ENCODE measurements at places on chromosomes 13 and 19.
A peak's percentile ranks its signal among the peaks of the same experiment; 100 is the strongest.

DNA sequence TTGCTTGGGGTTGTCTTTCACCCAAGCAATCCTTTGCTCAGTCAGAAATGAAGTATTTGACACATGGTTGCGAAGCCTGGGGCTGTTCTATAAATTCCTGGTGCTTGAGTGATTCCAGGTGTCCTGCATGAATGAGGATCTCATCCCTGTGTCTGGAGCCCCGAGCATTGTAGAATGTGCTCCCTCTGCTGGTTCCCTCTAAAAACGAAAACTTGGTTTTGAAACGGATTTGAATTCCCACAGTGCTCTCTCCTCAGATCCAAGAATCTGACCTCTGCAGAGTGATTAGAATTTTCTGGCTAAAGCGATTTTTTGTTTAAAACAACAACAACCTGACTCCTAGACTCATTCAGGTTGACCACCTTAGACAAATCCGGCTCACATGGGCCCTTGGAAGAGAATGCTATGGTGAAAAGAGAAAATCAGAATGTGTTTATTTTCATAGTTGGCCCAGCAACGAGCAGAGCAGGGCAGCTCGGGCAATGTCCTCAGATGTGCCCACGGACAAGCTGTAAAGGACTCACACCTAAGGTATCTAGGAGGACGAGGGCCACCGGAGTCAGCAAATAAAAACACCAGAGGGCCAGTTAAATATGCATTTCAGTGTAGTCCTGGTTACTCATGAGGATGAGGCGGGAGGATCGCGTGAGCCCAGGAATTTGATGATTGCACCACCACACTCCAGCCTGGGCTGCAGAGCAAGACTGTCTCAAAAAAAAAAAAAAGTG is 8.7 kb upstream of the ATP12A start:
- no peak for DNase-seq

DNA sequence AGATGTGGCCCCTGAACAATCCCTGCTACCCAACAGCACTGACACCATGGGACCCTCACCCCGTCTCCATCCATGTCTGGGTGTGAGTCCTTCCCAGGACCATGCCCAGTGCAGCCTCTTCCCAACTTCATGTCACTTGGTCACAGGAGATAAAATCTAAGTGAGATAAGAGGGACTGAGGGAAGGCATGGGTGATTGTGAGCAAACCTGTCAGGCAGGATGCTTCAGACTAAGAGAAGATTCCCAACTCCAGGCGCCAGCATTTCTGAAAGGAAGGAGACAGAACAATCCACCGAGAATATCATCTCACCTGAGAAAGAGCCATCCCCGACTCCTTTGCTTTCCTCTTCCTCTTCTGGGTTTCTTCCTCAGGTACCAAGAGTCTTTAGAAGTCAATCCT is 7.5 kb downstream of the ZNF320 start:
- DNase-seq = no peak

DNA sequence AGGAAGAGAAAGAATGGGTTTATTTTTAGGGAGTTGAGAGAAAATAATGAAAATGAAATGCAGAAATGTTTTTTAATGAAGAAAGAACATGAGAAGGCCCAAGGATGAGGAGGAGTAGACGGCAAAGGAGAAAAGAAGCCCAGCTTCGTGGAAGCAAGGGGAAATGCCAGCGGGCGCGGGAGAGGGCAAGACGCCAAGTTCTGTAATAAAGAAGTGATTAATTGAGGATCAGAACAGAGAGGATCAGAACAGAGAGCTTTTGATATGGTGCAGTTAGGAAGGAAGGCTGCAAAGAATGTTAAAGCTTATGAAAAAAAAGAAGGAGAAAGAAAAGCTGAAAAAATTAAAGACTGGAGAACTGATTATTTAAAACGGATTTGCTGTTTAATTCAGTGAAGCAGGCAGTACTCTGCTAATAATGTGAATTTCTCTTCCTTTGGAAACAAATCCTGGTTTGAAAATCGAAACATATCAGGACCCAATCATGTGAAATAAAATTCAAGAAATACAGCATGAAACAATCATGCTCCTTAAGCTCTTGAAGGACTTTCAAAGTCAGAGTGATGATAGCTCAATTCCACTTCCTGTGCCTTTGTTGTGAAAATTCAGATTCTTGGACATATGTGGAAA is 99.3 kb upstream of the SOX1 start:
- no peak for DNase-seq

GRCh38 chr13:99367663-99368448 is 60.7 kb upstream of the GPR183 start:
- no peak for DNase-seq

DNA sequence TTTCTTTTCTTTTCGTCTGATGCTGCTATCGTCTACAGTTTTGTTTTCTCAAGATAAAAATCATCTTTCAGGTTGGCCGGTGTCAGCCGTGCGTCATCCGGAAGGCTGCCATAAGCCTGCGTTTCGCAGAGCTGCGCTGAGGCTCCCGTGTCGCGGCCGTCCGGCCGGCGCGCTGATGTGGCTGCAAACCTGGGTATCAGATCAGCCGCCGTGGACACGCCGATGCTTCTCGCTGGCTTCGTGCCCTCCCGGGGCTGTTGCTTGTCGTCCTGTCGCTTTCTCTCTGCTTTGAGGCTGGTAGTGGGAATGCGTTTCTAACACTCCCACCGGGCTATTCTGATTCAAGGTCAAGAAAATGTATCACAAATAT is 45.9 kb upstream of the TFDP1 start:
- DNase-seq = no peak

DNA sequence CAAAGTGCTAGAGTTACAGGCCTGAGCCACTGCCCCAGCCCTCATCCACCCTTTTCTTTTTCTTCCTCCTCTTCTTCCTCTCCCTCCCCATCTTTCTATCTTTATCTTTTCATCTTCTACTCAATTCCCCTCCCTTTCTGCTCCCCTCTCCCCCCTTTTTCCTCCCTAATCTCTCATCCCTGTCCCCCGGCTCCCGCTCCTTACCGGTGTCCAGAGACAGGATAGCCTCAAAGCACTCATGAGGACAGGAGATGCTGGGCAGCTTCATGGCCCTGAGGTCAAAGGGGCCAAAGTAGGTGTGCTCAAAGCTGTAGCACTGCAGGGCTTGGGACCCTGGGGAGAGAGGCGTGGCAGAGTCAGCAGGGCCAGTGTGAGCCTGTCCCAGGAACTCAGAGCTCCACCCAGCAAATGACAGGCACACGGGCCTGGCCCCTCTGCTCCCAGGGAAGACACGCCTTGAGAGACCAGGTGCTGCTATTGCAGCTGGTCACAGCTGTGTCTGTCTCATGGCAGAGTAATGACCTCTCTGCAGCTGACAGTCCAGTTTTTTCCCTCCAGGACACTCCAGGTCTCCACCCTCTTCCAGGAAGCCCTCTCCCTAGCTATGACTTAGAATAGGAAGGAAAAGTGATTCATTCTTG is 2.6 kb downstream of the LYPD5 start:
- DNase-seq = no peak

DNA sequence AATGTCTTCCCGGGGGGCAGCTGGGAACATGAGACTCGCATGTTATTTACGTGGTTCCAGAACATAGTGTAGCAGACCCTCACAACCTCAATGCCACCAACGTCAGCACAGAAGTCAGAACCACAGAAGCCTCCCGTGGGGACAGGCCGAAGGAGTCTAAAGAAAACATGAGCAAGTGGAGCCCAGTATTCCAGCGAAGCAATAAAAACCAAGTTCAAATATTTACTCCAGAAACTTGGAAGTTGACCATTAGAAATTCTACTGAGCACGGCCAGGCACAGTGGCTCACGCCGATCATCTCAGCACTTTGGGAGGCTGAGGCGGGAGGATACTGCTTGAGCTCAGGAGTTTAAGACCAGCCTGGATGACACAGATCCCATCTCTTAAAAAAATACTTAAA is 17.9 kb upstream of the ATP8B3 start:
- DNase-seq = no peak

- DNase-seq = no peak
Observed at GRCh38 chr13:112509190-112509589, 78.8 kb downstream of the TUBGCP3 start.

GRCh38 chr19:2942928-2943640 is 1.7 kb downstream of the ZNF77 start:
- no peak for DNase-seq

DNA sequence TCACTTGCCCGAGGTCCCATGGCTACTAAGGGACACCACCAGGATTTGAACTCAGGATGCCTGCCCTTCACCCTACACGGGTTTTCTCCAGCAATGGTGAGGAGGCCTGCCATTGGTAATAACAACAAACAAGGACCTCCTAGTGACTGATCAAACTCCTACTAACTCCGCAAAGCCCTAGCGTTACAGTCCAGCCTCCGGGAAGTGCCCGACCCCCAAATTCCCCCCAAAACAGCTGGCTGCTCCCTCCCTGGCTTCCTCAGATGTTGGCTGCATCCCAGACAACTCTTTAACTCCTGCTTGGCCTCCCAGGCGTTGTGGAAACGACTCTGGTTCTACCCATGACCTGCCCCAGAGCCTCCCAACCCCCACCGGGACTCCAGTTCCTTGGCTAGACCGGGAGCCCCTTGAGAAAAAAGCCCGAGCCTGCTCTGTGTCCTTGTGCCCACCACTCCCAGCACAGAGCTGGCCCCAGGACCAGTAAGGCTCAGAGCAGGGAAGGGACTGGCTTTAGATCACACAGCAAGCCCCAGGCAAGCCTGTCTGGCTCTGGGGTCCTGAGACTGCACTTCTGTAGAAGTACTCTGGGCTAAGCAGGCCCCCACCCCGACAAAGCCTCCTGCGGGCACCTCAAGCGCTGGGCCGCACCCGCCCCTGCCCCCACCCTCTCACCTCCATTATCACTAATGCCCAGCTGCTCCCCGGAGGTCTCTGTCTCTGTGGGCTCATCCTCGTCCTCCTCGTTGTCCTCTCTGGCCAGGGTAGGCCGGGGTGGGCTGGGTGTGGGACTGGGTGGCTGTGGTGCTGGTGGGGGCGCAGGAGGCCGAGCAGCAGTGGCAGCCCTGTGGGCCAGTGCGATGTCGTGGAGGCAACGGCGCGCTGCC is 4.7 kb downstream of the AKT1S1 start:
- no peak for DNase-seq

DNA sequence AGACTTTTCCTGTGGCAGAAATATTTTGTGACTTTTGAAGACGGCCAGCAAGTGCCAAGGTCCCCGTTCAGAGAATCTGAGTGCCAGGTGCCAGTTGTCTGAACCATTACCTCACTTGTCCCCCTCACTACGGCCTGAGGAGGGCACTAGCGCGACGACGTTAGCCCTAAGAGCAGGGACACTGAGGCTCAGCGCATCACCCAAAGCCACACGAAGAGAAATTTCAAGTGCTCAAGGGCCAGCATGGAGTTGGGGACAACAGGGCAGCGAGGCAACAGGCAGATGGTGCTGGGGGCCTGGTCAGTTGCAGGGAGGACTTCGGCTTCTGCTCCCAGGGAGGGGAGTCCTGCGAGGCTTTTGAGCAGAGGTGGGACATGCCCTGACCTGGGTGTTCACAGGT is 9.5 kb upstream of the TYK2 start:
- DNase-seq = no peak

DNA sequence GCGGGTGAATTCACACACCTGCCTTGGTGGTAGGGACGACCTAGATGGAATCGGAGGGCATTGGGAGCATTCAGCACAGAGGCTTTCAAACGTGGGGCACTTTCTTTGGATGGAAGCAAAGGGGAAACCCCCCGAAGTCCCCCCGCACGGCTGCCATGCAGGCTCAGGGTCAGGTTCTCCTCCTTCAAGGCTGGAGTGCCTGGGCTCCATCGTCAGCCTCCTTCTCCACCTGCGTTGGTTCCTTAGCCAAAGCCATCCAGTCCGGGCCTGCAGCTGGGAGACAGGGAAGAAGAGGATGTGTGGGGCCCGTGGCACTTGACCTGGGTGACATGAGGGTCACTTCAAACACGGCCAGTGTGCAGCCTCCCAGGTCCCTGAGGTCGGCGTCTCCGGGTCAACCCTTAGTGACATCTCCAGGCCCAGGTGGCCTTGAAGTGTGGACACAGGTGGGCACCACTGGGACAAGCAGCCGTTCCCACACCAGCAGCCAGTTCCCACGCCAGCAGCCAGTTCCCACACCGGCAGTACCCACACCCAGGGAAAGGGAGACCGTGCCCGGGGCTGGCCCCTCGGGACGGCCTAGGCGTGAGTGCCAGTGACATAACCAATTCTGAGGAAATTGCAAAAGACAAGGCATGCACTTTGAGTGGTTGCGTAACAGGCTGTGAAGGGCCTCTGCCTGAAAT is 116.0 kb downstream of the SOX1 start:
- DNase-seq = no peak

GRCh38 chr13:76286178-76286577 is 600.0 kb downstream of the KCTD12 start:
- no peak for DNase-seq

GRCh38 chr13:94192431-94192975 is 287.0 kb downstream of the DCT start:
- peak; percentile 7 for DNase-seq

DNA sequence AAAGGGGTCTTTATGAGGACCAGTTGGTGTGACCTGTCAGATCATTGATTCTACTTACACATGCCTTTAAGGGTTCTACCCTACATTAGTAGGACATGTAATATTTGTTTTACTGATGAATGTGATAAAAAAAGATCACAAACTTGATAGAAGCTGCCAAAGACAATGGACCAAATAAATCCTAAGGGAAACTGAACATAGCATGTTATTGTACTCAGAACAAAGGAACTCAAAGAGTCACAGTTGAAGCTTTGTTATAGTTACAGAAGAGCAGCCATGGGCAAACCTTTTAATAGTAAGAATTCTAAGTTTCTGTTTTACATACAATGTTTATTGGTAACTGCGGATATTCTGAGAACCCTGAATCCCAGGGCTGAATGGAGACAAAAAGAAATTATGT is 780.1 kb downstream of the SLITRK6 start:
- no peak for DNase-seq

- DNase-seq = no peak
Observed at GRCh38 chr13:27920677-27921420, 1.0 kb downstream of the PDX1 start.

- no peak for DNase-seq
Observed at GRCh38 chr13:46654951-46655350, 102.0 kb downstream of the LRCH1 start.

GRCh38 chr13:20882206-20882605 is 20.3 kb downstream of the XPO4 start:
- no peak for DNase-seq

DNA sequence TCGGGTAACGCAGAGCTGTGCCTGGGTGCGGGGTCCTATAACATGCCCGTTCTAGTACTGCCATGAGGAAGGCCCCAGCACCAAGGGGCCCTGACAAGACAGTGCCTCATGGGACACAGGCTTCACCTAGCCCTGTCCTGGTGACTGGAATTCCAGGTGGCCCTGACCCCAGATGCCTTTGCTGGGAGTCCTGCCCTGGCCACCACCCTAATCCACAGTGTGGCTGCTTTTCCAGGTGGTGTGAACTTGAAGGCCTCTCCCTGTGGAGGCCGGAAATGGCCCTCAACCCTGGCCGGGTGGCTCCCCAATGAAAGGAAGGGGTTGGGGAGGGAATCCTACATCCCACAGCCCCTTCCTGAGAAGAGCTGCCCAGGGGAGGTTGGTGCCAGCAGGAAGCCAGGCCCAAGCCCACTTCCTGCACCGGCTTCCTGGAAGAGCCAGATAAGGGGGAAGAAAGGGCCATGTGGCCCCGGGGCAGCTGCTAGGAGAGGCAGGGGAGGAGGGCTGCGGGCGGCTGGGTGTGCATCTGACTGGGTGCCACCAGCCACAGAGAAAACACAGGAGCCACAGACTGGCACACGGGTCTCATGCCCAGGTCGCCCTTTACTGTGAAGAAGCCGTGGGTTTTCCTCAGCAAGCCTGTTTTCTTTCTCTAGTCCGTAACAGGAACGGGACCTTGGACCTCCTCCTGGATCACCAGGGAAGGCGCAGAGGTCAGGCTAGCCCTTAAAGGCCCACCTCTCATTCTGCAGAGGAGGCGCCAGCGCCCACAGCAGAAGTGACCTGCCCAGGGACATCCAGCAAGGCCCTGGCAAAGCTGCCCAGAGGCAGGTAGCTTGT is 4.7 kb downstream of the LSM4 start:
- no peak for DNase-seq

GRCh38 chr13:90108547-90108946 is 1238.9 kb upstream of the MIR17HG start:
- DNase-seq = no peak
